ENCODE measurements at places on chromosomes 3 and 15. TPM values are rescaled to one million over a fixed set of nuclear protein-coding genes. Genes with fewer than 3 reads are reported as not detected.

DNA sequence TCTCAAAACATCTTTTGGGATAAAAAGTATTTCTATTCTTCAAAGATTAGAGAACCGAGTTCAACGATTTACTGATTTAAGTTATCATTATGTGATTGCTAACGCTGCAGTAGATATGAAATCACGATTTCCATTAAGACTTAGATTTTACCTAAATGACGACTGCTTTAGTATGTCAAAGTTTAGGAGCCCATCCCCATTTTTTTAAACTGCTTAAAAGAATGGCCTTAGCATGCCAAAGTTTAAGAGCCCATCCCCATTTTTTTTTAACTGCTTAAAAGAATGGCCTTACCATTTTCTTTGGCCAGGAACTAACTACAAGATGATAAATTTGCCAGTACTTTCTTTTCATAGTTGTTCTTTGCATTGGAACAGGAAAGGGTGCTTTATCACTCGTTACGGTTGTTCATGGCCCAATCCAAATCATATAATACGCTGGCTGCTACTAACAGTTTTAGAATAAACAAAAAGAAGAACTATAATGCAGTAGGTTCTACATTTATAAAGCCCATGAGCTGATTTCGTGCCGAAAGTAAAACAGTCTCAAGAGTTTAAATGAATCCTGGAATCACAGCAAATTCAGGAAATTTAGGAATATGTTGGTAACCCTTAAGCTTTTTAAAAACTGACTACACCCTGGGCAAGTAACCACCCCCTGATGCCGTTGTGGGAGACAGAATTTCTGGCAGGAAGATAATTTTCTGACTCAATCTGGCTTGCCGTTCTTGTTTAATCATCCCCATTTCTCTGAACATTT lies 869 bp upstream of the TSC22D2 start:
- DNase-seq: no peak

DNA sequence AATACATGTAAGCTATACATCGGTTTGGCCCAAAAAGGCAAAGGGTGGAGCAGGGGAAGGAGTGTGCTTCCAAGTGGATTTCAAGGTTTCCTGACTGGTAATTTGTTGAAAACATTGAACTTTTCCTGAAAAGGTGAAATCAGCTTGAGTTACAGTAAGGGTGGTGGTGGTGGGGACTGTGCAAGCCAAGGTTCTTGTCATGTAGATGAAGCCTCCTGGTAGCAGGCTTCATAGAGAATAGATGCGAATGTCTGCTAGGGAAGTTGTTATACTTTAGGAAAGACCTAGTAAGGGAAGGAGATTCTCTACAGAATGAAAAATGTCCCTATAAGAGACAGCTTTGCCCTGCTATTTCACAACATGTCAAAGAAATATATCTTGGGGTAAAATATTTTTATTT lies 528.2 kb upstream of the CBLB start:
- no peak for DNase-seq

- no peak for DNase-seq
Measured at GRCh38 chr3:77668376-77668775, 628.5 kb downstream of the ROBO2 start.

CD200R1 gene
- total RNA-seq: not detected

ALDH1A3 gene
- total RNA-seq: 0.05 TPM

FBLN2 gene
- total RNA-seq: 0.91 TPM

GDPGP1 gene
- 11.2 TPM for total RNA-seq

Measured in myocyte (in vitro differentiated cells).